Activated gamma-delta T cell (primary cell): ENCODE measurements at places on chromosomes 3 and 15.

DNA sequence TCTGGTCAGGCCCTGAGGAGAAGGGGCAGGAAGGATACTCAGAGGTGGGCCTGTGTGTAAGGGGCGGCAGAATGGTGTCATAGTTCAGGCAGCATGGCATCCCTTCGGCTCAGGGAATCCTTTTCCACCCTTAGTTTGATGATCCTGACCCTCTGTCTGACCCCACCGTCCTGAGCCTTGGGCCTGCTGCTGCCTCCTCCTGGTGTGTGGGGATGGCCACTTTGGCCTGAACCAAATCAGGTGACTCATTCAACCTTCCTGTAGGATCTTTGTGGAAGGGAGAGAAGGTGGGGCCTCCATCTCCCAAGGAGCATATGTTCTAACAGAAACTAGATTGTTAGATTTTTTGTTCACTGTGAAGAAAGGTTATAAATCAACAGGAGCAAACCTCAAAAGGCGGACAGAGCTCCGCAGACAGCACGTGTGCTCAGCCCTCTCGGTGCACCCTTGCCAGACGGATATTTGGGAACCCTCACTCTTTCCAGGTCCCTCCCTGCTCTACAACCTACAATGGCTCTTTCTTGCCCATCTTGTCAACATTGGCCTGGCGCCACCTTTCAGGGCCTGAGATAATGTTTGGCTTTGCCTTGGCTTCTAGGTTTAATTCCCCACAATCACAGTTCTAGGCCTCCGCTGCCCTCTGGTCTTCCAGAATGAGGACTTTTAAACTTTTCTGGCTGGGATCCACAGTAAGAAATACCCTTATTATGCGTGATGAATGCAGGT, 21.7 kb downstream of the THSD4 start:
- DNase-seq = no peak

GRCh38 chr3:154131830-154132229, 10.6 kb downstream of the ARHGEF26 start:
- no peak for DNase-seq

DNA sequence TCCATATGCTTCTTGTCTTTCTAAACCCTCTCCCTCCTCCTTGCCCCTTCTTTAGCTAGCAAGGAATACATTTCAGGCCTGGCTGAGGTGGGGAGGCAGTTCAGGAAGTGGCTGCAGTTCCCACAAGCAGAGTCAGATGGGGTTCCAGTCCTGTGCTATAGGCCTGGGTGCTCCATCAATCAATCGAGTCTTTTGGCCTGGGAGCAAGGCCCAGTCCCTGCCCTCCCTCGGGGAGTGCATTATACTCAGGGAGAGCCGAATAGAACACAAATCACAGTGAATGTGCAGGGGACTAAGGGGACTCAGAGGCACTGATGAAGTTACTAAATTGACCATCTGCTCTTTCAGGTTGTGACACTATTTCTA, 58.0 kb upstream of the HERC1 start:
- DNase-seq = no peak

DNA sequence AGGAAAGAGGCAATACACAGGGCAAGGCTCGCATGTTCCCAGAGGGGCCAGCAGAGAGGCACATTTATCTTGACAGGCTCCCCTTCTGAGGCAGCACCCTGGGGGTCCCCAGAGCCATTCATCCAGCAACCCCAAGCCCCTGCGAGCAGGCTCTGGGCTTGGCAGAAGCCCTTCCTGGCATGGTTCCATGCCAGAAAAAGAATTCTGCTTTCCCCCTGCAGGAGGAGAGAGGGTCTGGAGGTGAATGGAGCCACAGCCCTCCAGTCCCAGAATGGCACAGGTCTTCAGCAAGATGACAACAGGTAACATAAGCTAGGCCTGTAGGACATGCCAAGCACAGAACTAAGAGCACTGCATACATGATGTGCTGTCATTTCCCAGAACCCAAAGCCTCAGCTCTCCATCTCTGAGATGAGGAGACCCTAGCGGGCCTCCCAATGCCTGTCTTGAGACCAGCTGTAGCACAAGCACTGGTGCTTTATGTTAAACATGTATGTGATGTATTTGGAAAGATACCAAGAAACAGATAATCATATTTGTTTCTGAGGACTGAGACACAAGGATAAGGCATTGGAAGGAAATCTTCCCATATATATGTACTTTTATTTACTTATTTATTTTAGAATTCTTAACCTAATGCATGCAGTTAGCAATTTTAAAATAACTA, 121.6 kb downstream of the ALDH1A2 start:
- no peak for DNase-seq

- DNase-seq = no peak
These were observed 49.5 kb downstream of the ARRDC4 start for GRCh38 chr15:98009971-98010370.

GRCh38 chr3:113005611-113006010, 14.8 kb downstream of the GTPBP8 start:
- DNase-seq = no peak

DNA sequence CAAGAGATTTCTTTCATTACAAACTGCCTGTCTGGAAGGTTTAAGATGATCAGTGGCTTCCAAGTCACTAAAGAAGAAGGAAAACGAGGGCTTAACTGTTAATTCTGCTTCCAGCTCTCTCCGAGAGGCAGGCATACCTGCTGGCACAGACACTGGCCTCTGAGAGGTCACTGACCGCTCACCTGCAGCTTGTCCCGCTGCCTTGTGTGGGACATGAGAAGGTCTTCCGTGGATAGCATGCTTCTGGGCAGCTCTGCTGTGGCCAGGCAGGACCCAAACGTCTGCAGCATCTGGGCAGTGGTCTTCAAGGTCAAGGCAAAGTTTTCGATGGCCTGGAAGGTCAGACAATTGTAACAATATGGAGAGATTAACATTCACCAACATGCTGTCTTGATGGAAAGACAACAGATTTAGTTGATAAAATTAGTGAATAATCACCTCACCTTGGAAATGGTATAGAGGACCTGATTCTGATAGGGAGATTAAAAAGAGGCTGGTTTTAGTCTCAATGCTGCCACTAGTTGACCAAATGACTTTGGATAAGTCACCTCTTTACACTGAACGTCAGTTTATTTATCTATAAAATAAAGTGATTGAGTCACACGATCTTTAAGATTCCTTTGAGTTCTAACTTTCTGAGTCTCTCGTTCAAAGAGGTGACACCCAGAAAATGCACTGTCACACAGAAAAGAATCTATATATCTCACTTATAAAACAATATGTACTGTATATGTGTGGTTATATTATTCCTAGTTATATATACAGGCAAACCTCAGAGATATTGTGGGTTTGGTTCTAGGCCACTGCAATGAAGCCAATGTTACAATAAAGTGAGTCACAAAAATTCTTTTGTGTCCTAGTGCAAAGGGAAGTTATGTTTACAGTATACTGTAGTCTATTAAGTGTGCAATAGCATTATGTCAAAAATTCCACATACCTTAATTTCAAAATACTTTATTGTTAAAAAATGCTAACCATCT, 65.1 kb downstream of the B3GNT5 start:
- DNase-seq = no peak

- no peak for DNase-seq
These were observed 248.1 kb upstream of the NR2E3 start for GRCh38 chr15:71562251-71562650.

- no peak for DNase-seq
These were observed 154.3 kb upstream of the ZBTB20 start for GRCh38 chr3:115301364-115301860.
